Activated CD4-positive, alpha-beta T cell treated with anti-CD3 and anti-CD28 coated beads for 36 hours (primary cell): ENCODE measurements at places on chromosomes 2 and 18. TPM values are rescaled to one million over a fixed set of nuclear protein-coding genes. Genes with fewer than 3 reads are reported as not detected.

GRCh38 chr18:25898965-25899364 is 191.4 kb downstream of the SS18 start:
- no peak for DNase-seq

- peak; percentile 33 for DNase-seq
Observed at GRCh38 chr2:58146707-58147106, 94.4 kb downstream of the FANCL start.

GRCh38 chr2:219441451-219442255 is 7.0 kb downstream of the SPEG start:
- peak; percentile 69 for DNase-seq

COLEC11 gene
- 0.18 TPM for total RNA-seq

GPR45 gene
- not detected for total RNA-seq

VSNL1 gene
- total RNA-seq, result not detected

DNA sequence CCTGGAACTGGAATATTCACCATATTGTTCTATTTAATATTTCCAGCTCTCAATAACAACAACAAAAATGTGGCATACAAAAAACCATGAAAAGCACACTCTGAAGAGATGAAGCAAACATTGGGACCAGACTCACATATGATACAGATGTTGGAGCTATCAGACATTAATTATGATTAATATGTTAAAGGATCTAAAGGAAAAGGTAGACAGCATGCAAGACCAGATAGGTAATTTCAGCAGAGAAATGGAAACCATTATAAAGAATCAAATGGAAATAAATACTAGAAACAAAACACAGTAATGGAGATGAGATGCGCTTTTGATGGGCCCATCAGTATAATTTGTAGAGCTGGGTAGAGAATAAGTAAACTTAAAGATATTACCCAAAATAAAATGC is 50.9 kb upstream of the MGAT4A start:
- no peak for DNase-seq

GRCh38 chr2:198339116-198339515 is 534.7 kb downstream of the PLCL1 start:
- DNase-seq, result no peak

QPCT gene
- 0.64 TPM for total RNA-seq

DNA sequence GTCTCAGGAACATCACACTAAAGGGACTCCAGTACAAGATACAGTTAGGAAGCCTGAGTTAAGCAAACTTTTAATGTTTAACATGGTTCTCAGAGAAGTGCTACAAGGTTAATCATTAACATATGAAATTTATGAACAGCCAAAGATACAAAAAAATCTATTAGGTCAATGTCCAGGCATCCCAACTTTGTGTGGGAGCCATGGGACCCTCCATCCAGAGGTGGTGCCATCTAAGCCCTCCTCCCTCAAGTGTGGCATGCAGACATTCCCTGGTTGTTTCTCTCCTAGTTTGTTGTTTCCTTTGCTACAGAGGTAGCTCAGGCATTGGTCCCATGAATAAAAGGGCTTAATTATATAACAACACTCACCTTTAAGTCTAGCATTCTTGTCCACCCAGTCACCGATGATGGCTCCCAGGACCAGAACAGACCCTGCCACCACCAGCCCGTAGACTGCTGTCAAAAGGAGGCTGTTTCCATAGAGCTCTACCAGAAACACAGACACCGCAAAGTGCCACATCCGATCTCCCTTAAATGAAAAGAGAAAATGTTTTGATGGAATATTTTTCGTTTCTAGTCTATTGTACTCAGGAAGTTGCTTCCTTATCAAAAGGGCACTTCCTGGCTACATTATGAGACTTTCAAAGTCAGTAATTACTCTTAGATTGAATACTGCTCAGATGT is 5.7 kb downstream of the SLC40A1 start:
- DNase-seq, result no peak

DNA sequence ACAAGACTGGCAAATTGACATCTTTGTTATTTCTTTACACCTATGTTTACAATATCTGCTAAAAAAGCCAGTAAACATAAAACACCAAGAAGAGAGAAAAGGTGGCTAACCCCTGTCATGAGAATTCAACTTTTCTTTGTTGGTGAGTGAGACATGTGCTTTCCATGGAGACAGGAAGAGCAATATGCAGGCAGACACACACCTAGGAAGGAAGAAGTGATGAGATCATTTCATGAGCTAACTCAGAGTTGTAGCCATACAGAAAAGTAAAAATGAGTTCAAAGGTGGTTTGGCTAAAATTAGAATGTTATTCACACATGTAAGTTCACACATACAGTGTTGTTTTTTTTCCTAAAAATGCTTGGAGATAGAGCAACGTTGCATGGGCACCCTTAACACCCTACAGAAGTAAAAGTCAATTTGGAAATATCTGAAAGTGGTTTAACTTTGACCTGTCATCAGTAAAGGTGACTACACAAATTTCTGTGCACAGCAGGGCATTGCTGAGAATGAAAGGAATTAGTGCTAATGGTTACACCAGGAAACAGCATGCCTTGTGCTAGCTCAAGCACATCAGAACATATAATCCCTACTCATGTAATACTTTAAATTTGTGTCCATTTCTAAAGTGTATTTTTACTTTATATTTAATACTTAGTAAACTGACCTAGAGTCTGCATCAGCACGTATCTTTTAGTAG is 557.6 kb downstream of the CBLN2 start:
- DNase-seq, result no peak

GRCh38 chr2:151287513-151288250 is 1.8 kb downstream of the NMI start:
- DNase-seq, result no peak

DNA sequence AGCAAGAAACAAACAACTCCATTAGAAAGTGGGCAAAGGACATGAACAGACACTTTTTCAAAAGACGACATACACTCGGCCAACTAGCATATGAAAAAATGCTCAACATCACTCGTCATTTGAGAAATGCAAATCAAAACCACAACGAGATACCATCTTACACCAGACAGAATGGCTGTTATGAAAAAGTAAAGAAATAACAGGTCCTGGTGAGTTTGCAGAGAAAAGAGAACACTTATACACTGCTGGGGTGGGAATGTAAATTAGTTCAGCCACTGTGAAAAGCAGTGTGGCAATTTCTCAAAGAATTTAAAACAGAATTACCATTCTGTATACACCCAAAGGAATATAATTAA is 130.5 kb downstream of the PLCL1 start:
- no peak for DNase-seq

DNA sequence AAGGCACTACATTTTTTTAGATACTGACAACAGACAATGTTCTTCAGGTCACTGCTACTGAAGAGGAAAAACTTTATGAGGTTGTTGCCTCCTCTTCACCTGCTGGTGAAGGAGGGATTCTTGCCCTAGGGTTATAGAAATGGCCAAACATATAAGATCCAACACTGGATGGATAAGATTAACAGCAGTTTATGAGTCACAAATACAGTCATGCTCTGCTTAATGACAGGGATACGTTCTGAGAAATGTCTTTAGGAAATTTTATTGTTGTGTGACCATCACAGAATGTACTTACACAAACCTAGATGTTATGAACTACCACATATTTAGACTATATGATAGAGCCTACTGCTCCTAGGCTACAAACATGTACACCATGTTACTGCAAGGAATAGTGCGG is 57.4 kb upstream of the AMMECR1L start:
- DNase-seq, result no peak

GRCh38 chr2:11865378-11865777 is 118.9 kb downstream of the LPIN1 start:
- DNase-seq, result peak; percentile 17

DNA sequence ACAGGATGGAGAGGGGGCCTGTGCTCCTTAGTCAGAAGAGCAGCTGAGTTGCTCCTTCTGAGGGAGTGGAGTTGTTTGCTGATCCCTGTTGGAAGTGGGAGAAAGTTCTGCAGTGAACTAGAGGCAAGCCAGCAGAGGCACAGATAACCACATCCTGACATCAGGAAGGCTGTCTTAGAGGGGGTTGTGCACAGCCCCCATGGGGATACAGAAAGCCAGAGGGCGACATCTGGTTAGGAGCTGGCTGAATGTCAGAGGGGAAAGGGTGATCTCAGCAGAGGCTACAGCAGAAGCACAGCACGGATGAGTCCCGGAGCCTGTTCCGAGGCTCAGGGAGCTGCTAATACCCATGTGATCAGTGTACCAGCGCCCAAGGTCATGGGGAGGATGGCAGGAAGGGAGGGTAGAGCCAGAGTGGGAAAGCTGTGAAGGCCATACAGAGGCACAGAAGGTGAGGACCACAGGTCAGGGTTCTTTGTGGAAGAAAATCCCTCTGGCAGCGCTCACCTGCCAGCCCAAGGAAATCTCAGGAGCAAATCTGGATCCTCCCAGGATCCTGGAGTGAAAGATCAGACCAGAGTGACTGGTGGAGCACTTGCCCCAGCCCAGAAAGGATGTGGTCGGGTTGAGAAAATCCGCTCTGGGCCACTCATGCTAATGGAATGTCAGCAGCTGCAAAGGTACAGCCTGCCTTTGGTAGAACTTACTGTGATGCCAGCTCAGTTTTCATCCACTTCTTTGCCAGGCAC is 111.8 kb downstream of the STPG4 start:
- DNase-seq, result no peak

VIT gene
- total RNA-seq, result not detected

SLC9A2 gene
- total RNA-seq, result 0.04 TPM

SRD5A2 gene
- not detected for total RNA-seq

PIAS2 gene
- 27.1 TPM for total RNA-seq

DNA sequence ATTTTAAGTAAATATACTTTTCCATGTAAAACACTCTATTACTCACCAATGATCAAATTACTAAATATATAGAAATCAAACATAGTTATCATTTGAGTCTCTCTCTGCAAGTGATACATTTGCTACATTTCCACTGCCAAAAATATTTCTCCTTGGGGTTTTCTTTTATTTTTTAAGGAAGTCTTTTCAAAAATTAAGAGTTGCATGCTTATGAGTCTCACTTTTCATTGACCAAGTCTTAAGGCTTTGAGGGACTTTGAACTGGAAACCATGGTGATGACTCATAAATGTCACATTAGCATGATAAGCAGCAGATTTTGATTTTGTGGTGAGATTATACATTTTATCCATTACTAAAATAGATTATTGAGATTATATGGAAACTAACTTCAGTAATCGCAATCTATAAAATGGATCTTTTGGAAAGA is 152.9 kb downstream of the FAM124B start:
- no peak for DNase-seq

IL37 gene
- not detected for total RNA-seq

- DNase-seq, result peak; percentile 57
Observed at GRCh38 chr2:27723372-27724144, 48.0 kb upstream of the MRPL33 start.

GRCh38 chr18:79819968-79820351 is 22.2 kb downstream of the KCNG2 start:
- DNase-seq, result no peak

- DNase-seq, result no peak
Observed at GRCh38 chr18:11864471-11864870, 13.3 kb downstream of the CHMP1B start.

FZD7 gene
- 0.58 TPM for total RNA-seq

MFSD2B gene
- total RNA-seq, result not detected

CBLN2 gene
- total RNA-seq, result not detected

GNLY gene
- 21.6 TPM for total RNA-seq

- DNase-seq, result no peak
Observed at GRCh38 chr2:219404954-219405353, 13.2 kb upstream of the DES start.

GRCh38 chr18:9629709-9630108 is 15.3 kb upstream of the PPP4R1 start:
- DNase-seq, result no peak

HTR2B gene
- total RNA-seq, result 0.11 TPM

DNA sequence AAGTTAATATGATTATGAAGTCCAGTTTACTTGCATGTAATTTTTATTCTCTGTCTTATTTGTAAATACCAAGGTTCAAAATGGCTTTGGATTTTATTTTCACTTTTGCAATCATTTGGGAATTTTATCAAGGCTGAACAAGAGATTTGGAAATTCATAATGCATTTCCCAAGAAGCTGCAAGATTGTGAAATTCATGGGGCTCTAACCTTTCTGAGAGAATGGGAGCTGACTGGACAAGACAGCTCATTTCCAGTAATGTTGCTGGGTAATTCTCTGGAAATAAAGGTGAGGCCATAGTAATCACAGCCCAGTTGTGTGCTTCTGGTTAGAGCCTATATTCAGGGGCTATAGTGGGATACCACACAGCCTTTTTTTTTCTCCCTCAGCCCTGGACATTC is 21.5 kb upstream of the NABP1 start:
- no peak for DNase-seq

DNA sequence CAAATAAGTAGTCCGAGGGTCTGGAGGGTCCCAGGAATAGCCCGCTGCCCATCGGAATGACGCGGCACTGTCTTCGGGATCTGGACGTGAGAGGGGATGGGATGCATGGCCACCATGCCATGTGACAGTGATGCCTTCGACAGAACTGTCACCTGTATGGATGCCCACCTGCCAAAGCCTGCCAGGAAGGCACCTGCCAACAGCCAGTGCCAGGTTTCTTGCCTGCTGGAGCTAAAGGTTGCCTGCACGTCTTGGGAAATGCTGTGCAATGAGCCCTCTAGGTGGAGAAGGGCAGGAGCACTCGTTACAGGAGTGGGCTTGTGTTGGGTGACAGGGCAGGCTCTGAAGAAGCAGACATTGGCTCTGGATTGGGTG is 20.5 kb downstream of the GPR35 start:
- DNase-seq, result no peak

TNS1 gene
- total RNA-seq, result 0.64 TPM
